Upper lobe of right lung (tissue), 1 donor: ENCODE measurements at places on chromosomes 12 and 14. TPM values are rescaled to one million over a fixed set of nuclear protein-coding genes. Genes with fewer than 3 reads are reported as not detected.

KCNA1 gene
- total RNA-seq: not detected

ZNF268 gene
- total RNA-seq: 25.4 TPM

CCDC197 gene
- total RNA-seq: not detected

LPAR5 gene
- 2.5 TPM for total RNA-seq

AQP6 gene
- total RNA-seq: 0.35 TPM

ACTN1 gene
- total RNA-seq: 177 TPM

CLEC9A gene
- 0.43 TPM for total RNA-seq

CLEC6A gene
- 2.0 TPM for total RNA-seq

HOTAIR gene
- total RNA-seq: not detected

YEATS4 gene
- total RNA-seq: 11.4 TPM

GEMIN2 gene
- 8.5 TPM for total RNA-seq

CMA1 gene
- total RNA-seq: 1.4 TPM

C14orf180 gene
- 0.14 TPM for total RNA-seq

RILPL1 gene
- 17.9 TPM for total RNA-seq

DLST gene
- 90.1 TPM for total RNA-seq

LRP1-AS gene
- not detected for total RNA-seq

CLEC2A gene
- not detected for total RNA-seq

STYX gene
- total RNA-seq: 12.8 TPM

FGF6 gene
- not detected for total RNA-seq

PLEKHG7 gene
- not detected for total RNA-seq

WDR89 gene
- total RNA-seq: 12.4 TPM

TRIM9 gene
- total RNA-seq: 0.32 TPM

GDF11 gene
- 5.8 TPM for total RNA-seq

FGD4 gene
- total RNA-seq: 65.5 TPM

CLEC4D gene
- total RNA-seq: 1.1 TPM

DUSP16 gene
- 50.6 TPM for total RNA-seq

POTEM gene
- total RNA-seq: not detected

DPPA3 gene
- not detected for total RNA-seq

ANKS1B gene
- total RNA-seq: 5.3 TPM

HELB gene
- total RNA-seq: 6.9 TPM

MYF5 gene
- total RNA-seq: not detected

CHURC1 gene
- total RNA-seq: 52.5 TPM

POLE2 gene
- 0.98 TPM for total RNA-seq
